Activated naive CD8-positive, alpha-beta T cell treated with anti-CD3 and anti-CD28 coated beads for 36 hours (primary cell): ENCODE measurements at places on chromosomes 5 and 9.

DNA sequence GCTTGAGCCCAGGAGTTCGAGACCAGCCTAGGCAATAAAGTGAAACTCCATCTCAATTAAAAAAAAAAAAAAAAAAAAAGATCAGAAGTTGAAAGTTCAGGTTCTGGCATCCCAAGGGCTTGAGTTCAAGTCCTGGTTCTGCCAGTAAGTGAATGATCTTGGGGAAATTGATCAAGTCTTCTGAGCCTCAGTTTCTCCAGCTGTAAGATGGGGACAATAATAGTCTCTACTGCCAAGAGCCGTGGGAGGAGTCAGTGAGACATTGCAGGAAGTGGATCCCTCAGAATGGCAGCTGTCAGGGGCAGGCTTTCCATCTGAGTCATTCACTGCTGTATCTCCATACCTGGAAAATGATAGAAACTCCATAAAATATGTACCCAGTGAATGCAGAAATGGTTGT lies 37.8 kb upstream of the FUBP3 start:
- DNase-seq: no peak

DNA sequence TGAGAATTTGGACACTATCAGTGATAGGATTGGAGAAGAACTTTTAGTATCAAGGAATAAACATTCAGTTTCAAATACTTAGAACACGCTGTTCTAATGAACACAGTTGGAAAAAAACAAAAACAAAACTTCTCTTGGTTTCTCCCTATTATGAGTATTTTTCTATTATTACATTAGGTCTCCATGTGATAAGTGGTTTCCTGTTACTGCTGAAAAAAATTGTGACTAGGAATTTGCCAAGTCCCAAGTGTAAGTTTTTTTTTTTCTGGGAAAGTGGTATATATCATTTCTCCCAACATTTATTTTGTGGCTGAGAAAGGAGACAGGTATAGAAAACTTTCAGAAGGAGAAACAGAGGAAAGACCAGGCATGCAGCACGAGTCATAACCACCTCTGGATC lies 41.1 kb downstream of the PCSK1 start:
- no peak for DNase-seq

- no peak for DNase-seq
These were observed 32.5 kb downstream of the S1PR3 start for GRCh38 chr9:89023740-89024139.

DNA sequence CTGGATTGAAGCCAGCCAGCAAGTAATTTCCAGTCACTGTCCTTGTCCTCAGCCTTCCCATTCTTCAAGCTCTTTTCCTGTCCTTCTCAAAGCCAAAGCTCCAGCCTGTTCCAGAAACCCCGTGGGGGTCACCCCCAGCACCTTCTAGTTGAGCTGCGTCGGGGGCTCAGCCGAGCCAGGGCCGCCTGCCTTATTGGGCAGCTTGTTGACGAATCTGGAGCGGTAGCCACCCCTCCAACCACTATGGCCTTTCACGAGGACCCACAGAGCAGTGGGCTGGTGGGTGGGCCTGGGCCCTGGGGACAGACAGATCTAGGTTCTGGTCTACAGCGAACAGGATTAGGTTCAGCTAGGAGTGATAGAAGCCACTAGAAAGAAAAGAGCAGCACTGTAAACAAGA lies 47.3 kb downstream of the TSPAN17 start:
- no peak for DNase-seq

- no peak for DNase-seq
These were observed 35.0 kb upstream of the DMRT1 start for GRCh38 chr9:806285-807156.
